ENCODE measurements at places on chromosomes 3 and 15.

DNA sequence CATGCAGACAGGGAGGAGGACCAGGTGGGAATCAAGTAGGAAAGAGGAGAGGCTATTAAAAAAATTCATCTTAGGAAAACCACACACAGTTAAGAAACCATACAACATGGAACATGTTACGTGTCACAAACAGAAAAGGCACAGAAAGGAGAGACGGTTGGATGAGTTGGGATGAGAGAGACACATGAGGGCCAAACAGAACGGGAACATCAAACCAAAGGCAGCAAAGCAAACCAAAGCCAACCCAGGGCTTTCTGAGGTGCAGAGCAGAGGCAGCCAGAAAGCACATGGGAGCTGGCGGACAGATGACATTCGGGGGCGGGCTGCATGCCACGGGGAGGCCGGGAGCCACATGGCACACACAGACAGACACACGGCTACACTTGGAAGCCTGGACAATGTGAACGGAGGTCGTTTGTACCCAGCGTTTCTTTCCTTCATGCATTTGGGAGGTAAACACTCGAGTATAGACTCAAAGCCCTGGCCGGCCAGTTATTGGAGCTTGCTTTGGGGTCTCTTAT, 8.6 kb upstream of the SEC13 start:
- no peak for DNase-seq

GRCh38 chr15:48153526-48153925, 24.6 kb downstream of the MYEF2 start:
- no peak for DNase-seq

DNA sequence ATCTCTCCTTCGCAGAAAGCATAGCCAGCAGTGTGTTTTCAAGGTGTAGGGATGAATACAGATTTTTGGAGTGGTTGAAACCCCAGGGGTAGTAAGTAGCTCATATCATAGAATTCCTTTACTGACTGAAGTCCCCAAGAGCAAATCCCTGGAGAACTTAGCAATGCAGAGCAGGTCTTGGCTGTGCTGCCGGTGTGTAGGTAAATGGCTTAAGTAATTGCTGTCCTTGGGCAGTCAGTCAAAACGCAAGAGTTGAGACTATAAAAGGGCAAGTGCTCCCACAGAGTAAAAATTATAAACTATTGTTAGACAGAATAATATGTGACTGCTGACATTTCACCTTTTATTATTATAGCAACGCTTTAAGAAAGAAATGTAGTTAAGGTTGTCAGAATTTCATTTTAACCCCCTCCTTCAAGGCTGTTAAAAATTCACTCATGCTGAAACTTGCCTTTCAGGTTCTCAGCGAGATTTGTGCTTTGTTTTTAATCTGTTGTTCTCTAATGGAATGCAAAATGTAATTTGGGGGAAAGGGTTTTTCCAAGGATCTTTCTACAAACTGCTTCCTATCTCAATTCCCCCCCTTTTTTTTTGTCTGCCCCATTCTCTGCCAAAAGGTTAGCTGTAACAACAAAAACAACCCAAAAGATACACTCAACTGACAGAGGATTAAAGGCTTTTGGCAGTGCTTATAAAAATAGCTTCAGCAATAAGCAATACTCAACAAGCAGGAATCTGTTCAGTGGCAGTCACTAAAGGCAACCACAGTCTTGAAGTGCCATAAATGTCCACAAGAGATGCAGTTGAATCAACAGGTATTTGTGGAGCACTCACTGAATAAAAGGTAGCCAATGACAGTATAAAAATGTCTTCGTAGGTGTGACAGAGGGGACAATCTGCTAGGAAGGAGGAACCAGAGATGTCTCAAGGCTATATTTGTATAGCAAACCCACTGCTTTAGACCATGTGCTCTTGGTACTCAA, 105.3 kb downstream of the THRB start:
- no peak for DNase-seq

DNA sequence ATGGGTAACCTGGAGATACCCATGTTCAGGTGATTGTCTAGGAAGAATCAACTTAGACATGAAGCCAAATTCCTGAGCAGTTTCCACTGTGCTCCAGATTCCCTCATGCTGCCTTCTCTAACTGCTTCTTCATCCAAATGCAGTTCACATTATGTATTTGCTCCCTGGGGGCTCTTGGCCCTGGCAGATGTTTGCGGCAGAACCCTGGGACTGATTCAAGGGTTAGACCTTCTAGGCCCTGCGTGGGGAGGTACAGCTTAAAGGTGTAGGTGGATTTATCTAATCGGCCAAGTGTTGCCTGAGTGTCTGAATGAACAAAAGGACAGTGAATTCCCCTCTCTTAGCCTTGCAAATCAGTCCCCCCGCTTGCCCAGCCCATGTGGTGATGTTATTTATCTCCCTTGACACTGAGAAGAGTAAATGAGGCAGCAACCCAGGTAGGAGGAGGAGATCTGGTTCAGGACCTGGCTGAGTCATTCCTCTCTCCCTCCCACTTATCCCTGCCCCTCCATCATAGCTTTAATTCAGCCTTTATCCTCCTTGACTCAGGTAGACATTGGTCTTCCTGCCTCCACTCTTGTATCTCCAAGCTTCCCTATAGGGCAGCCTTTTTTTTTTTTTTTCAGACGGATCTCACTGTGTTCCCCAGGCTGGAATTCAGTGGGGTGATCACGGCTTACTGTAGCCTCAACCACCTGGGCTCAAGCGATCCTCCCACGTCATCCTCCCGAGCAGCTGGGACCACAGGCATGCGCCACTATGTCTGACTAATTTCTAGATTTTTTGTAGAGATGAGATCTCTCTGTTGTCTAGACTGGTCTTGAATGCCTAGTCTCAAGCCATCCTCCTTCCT, 54.8 kb downstream of the MAGEF1 start:
- DNase-seq, result no peak

DNA sequence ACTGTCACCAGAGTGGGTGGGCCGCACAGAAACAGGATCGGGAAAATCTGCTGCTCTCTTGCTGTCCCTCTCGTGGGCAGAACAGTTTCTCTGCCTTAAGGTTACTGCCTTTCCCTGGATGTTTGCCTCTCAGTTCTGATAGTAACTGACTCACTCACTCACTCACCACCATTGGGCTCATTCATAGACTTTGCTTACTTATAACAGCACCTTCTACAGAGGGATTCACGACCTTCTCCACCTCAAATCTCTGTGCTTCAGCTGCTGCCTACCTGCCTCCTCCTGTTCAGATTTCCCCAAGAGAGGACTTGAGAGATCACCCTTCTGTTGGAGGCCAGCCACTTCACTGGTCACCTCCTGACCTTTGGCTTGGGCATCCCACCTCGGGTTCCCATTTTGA, 147.7 kb upstream of the ICE2 start:
- DNase-seq, result no peak

- DNase-seq, result no peak
These were observed 2.1 kb upstream of the PTPRG start for GRCh38 chr3:61559136-61559731.

GRCh38 chr3:21613372-21614070, 137.5 kb downstream of the ZNF385D start:
- DNase-seq, result no peak

GRCh38 chr15:47814620-47815019, 97.3 kb downstream of the SEMA6D start:
- no peak for DNase-seq

DNA sequence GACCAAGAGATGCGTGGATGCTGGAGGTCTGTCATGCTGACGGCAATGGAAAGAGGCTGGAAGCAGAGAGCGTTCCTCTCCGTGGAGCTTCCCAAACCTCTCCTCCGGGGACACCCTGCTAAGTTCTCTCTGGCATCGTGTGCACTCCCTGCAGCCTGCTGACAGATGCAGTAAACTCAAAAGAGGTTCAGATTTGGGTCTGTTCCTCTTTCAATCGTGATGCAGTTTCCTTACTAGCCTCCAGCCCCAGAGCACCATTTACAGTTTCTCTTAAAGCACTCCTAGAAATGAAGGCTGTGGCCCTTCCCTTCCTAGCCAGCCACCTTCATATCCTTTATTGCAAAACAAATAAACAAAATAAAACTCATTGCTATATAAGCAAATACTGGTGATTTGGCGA, 47.3 kb upstream of the LRRC58 start:
- no peak for DNase-seq

DNA sequence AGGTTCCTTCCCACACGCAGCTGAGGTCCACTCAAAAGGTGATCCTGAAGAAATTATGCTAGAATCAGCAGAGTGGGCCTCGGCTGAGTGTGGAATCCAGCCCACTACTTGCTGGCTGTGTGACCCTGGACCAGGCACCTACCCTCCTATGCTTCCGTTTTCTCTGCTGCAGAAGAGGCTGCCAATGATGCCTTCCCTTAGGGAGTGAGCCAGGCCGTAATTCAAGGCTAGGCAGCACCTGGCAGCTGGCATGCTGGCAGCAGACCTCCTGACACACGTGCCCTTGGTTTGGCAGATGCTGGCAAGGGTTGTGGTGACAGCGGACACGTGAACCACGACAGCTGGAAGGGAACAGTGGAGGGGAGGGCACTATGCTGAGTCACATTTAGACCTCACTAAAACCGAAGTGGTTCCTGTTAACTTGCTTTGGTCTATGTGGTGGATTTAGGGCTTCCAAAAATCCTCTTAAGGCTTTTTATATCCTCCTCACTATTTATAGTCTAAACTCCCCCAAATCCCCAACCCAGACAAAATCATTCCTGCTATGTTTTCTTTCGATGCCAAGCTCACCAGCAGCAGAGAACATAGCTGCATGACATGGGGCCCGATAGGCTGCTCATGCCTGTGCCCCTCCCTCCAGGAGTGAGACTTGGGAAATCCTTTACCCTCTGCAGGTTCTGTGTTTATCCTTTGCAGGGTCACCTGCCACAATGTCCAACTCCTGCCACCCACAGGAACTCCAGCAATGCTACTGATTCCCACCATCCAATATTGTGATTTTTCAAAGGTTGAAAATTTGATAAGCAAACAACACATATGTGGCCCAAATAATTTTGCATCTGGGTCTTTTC, 10.6 kb upstream of the PCSK6 start:
- DNase-seq, result no peak

DNA sequence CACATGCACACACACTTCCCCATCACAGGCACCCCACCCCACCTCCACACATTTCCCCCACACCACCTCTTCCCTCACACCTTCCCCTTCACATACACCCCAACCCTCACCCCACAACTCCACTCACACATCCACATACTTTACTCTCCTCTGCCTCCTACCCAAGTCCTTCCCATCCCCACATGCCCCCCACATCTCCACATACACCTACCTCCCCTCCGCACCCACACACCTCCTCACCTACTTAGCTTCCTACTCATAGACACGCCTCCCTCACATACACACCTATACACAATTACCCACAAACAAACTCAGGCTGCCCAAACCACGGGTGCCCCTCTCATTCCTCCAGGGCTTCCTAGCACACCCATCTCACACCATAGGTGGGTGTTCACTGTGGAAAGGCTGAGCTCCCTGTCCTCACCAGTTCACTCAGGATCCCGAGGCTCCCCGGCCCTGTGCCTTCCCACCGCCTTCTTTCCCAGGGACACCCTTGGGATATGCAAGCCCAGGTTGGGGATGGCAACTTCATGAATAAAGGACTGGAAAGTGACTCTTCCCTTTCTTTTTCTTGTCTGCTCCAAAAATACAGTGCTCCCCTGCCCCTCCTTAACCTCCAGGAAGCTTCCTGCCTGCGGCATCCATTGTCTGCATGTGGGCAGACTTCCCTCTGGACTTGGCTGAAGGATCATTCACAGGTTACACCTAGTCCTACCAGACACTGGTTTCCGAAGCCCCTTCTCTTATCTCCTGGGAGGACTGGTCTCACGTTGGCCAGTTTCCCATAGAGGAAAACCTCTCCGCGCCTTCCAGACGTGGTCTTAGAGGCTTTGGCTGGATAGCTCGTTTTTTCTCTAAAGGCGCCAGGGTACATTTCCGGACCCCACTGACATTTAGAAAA, 61.5 kb downstream of the SLCO2A1 start:
- no peak for DNase-seq
